ENCODE measurements at places on chromosomes 13 and 19. TPM values are rescaled to one million over a fixed set of nuclear protein-coding genes. Genes with fewer than 3 reads are reported as not detected.

The CGB5 gene
- polyA plus RNA-seq, result not detected

- DNase-seq, result no peak
Measured at GRCh38 chr13:99467764-99468163, 33.5 kb upstream of the TM9SF2 start.

- DNase-seq, result no peak
Measured at GRCh38 chr13:44198826-44199225, 174.8 kb upstream of the SERP2 start.

DNA sequence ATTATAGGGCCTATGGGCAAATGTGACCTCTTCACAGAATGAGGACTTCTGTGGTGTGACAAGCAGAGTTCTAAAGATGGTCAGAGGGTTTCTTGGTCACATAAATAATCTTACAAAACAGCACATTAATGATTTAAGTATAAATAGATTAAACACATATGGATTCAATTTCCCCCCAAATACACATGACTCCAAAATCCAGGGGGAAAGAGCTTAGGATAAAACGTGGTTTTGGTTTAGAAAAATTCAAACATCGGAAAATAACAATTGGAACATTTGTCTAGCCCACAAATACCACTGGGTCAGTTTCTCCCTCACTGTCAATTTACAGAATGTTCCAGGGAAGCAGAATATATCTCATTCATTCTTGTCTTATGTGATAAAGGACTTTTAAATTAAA, 283.1 kb downstream of the COG6 start:
- no peak for DNase-seq

- DNase-seq, result no peak
Measured at GRCh38 chr19:45897261-45897812, 5.1 kb downstream of the MYPOP start.

DNA sequence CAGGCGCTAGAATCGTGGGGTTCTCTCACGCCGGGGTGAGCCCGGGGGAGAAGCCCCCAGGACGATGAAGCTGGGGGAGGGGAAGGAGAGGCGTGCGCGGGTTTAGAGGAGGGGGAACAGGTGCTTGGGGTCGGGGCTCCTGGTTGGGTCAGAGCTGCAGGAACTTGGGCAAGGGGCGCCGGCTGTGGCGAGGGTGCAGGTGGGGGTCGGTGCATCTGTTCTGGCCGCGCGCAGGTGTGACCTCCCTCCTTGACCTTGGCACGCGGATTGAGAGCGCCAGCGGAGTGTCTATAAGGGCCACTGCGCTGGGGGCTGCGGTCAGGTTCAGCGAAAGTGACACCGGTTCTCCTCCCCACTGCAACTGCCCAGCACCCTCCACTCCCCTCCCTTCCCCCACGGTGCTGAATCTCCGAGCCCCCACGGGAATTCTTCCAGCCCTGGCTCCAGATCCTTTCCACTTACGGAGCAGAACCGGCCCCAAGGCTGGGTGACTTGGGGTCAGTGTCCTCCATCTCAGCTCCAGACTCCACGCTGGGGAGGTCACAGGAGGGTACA, 618 bp downstream of the TMEM38A start:
- DNase-seq, result no peak

GRCh38 chr19:16836115-16837034, 7.2 kb downstream of the SIN3B start:
- no peak for DNase-seq

The GGN gene
- not detected for polyA plus RNA-seq

The GRIN2D gene
- not detected for polyA plus RNA-seq

- no peak for DNase-seq
Measured at GRCh38 chr13:89270736-89271135, 1599.6 kb downstream of the SLITRK5 start.

DNA sequence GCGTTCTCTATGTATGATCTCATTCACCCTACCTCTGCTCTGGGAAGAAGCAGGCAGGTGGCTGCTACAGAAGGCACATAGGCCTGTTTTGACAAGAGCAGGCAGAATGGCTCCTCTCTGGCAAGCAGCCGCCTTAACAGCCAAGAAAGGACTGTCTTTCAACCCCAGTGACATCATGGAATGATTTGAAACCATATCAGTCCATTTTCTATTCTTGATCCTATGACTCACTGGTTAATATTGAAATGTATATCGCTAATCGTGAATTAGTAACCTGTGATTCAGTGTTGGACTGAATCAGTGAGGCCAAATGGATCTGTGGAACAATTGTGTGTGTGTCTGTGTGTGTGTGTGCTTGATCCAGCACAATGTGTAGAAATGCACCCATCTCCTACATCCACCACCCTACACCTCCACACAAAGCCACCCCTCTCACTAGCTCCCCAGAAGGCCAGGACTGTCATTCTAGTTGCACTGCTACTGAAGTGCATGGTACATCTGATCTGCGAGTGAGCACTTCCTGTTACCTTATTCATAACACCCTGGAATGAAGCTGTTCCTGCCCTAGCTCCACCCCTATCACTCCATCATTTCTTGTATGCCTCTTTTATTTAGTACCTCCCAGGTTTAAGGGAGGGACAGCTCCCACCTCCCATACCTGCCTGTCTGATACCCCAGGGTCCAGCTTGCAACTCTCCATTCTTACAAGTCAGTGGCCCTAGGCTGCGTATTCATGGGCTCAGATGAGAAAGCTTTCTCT, 460.0 kb downstream of the FOXO1 start:
- DNase-seq, result peak; percentile 57

The SPTBN4 gene
- 0.02 TPM for polyA plus RNA-seq

DNA sequence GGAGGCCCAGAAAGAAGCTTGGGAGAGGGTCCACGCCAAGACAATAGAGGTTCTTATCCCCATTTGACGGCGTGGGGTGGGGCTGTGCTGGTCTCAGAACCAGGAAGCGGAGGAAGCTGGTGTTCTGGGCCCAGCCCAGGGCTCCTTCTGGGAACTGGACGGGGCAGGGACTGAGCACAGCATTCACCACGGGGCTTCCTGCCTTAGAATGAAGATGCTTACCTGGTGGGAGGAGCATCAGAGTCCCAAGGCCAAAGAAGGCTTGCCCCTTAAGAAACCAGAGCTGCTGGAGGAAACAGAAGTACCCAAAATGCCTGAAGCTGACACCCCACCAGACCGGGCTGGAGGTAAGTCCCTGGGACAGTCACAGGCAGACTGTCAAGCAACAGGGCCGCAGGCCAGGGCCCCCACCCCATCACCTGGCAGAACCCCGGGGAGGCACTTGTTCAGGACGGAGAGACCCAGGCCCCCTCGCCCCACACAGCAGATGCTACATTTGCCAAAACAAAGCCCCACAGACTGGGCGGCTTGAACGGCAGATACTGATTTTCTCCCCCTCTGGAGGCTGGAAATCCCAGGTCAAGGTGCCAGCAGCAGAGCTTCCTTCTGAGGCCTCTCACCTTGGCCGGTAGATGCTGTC, 17.8 kb upstream of the IGLON5 start:
- no peak for DNase-seq

- no peak for DNase-seq
Measured at GRCh38 chr19:8113017-8113416, 36.4 kb downstream of the FBN3 start.

GRCh38 chr19:48681127-48681470, 8.3 kb upstream of the NTN5 start:
- DNase-seq, result no peak

- DNase-seq, result no peak
Measured at GRCh38 chr19:7841751-7842660, 12.0 kb downstream of the EVI5L start.

DNA sequence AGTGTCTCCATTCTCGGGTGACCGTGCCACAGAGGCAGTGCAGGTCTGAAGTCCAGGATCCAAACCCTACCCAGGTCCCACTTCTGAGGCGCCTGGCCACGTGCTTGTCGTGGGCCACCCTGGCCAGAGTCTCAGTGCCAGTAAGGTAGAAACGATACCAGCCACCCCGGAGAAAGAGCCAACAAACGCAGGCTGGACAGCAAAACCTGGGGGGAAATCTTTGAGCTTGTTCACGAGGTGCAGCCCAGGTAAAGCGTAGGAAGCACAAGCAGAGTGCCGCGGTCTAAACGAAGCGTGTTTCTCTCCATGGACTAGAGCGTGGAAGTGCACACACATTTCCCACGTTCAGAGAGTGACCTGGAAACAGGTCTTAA, 95.6 kb downstream of the ATP11A start:
- no peak for DNase-seq

- no peak for DNase-seq
Measured at GRCh38 chr13:95301968-95302393, 730 bp upstream of the ABCC4 start.

Data from CD4-positive, alpha-beta memory T cell (primary cell).